Dermis blood vessel endothelial cell (primary cell): ENCODE measurements at places on chromosomes 13 and 19. TPM values are rescaled to one million over a fixed set of nuclear protein-coding genes. Genes with fewer than 3 reads are reported as not detected.

TNNT1 gene
- 0.60 and 1.7 TPM in 2 replicates for total RNA-seq

MISP3 gene
- total RNA-seq = under 0.01 and 0.19 TPM in 2 replicates

TMPRSS9 gene
- under 0.01 and 0.14 TPM in 2 replicates for total RNA-seq

- DNase-seq = no peak
Observed at GRCh38 chr19:31235806-31236205, 113.4 kb downstream of the TSHZ3 start.

DNA sequence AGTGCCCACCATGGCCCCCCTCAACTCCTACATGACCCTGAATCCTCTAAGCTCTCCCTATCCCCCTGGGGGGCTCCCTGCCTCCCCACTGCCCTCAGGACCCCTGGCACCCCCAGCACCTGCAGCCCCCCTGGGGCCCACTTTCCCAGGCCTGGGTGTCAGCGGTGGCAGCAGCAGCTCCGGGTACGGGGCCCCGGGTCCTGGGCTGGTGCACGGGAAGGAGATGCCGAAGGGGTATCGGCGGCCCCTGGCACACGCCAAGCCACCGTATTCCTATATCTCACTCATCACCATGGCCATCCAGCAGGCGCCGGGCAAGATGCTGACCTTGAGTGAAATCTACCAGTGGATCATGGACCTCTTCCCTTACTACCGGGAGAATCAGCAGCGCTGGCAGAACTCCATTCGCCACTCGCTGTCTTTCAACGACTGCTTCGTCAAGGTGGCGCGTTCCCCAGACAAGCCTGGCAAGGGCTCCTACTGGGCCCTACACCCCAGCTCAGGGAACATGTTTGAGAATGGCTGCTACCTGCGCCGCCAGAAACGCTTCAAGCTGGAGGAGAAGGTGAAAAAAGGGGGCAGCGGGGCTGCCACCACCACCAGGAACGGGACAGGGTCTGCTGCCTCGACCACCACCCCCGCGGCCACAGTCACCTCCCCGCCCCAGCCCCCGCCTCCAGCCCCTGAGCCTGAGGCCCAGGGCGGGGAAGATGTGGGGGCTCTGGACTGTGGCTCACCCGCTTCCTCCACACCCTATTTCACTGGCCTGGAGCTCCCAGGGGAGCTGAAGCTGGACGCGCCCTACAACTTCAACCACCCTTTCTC is 8.2 kb downstream of the FOXA3 start:
- no peak for DNase-seq

SH2D3A gene
- 6.0 and 6.3 TPM in 2 replicates for total RNA-seq

DNA sequence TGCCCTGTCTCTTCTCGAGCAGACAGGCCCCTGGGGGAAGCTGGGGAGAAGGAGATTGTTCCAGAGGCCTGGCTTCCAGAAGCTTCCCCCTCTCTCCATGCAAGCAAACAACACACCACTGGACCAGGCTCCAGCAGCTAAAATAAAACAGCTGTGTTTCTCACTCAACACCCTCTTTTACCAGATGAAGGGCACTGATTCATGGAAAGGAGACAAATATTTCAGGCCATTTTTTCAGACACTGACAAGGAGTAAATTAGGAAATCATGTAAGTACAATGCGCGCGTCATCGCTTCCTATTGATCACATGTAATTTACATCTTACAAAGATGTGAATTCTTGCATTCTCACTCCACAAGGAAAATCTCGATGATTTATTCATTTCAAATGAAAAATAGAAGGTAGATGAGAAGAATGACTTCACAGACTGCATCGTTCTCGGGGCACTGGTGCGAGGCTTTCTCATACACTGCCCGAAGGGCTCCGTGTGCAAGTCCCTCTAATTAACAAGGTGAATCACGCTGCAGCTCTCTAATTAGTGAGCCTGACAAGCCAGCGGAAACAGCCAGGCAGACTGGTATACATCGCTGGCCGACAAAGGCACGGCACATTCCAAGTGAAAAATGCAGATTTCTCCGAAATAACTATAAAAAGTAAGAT is 153.6 kb downstream of the KCTD15 start:
- no peak for DNase-seq

SULT2B1 gene
- total RNA-seq = 0.42 TPM in 1 of 2 replicates, not detected in the other

DNA sequence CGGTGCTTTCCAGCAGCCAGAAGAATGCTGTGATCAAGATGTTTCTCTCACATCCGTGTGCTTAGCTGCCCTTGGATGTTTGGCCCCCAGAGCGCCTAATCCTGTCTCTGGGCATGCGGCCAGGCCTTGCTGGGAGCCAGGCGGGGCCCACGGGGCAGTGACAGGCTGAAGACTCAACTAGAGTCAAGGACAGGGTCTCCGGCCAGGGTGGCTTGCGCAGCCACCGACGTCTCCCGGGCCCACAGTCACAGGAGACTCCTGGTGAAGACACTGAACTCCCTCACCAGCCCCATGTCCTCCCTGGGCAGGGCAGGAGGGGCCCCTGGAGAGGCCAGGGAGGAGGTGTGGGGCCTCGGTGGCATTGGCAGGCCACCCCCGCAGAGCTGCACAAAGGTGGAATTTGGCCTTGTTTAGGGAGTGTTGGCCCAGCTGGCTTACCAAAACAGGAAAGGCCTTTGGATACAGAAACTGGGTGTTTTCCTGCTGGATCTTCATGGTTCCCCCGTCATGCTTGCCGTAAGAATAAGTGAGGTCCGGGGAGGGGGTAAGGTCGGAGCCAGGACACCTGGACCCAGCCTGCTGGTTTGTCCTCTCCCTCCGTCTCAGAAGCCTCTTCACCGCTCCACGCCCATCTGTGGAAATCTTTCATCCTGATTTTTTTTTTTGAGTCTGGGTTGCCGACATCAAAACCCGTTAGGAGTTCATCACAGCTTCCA is 10.0 kb upstream of the NDUFS7 start:
- DNase-seq = peak; percentile 21

- DNase-seq = no peak
Observed at GRCh38 chr13:99983499-99984401, 2.2 kb downstream of the ZIC2 start.

DNA sequence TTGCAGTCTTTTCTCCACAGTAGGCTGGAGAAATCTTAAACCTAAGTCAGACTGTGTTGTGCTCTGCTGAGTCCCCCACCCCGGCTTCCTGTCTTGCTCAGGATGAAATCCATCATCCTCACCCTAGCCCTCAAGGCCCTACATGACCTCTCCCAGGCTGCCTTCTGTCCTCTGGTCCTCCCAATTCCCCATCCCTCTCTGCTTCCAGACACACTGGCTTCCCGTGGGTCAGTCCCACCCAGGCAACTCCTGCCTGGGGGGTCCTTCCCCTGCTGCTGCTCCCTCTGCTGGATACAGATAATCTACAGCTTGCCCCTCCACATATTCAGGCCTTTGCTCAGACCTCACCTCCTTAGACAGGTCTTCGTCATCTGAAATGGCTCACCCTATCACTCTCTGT is 18.4 kb upstream of the CBY2 start:
- DNase-seq = no peak

DNA sequence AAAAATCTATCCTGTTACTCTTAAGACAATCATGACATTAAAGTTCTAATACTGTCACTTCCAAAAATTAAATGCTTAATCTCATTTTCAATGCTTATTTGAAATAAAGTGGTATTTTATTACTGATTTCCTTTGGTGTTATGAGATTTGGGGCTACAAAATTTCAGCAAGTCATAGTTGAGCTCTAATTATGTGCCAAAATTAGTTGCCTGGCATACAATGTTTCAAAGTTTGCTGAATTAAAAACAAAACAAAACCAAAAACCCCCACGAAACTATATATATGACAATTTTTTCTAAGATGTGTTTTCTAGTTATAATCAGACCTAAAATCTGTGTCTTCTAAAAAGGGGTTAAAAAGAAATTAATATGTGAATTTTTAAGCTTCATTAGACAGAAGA is 62.2 kb downstream of the KCNRG start:
- DNase-seq = no peak

- DNase-seq = no peak
Observed at GRCh38 chr13:101917833-101918661, 465.6 kb downstream of the ITGBL1 start.

DNA sequence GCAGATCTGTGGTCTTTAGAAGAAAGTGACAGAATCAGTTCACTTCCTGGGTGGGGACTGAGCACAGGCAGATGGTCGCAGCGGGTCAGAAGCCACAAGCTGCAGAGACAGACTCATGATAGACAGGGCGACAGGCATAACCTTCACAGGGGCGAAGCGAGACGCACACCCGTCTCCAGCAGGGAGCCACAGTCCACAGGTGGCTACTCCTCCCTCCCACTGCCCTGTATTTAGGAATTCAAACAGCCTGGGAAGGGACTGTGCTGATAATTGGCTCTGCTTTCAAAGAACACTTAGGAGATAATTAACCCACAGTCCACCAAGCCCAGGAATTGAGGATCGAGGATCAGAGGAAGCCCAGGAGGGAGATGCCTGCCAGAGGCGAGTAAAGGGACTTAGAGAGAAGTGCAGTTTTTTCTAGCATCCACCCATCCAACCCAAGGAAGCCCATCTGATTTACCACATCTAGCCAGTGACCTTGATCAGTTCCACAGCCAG is 23.2 kb downstream of the RFX2 start:
- DNase-seq = no peak

DNA sequence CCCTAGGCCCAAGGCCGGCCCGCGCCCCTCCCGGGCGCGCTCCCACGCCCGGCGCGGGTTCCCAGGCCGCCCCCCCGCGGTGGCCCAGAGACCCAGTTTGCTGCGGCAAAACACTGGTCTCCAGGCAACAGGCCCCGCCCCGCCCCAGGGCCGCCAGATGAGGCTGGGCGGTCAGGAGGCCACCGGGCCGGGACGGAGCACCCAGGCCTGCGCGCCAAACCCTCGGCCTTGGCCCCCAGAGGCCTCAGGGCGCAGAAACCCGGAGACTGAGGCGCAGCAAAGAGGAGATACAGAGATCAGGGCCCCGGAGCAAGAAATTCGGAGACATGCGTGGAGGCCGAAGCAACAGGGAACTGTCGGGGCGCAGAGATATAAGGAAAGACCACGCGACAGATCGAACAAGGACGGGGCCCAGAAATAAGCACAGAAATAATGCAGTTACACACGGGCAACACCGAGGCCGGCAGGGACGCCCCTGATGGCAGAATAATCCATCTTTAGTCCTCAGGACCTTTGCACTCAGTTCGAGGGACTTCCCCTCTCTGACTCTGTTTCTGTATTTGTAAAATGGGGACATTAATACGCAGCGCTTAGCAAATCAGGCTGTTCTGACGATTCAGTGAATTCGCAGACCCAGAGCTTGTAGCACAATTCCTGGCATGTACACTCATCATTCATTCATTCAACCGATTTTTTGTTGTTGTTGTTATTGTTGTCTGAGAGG is 20.8 kb upstream of the ERCC1 start:
- DNase-seq = peak; percentile 92

DNA sequence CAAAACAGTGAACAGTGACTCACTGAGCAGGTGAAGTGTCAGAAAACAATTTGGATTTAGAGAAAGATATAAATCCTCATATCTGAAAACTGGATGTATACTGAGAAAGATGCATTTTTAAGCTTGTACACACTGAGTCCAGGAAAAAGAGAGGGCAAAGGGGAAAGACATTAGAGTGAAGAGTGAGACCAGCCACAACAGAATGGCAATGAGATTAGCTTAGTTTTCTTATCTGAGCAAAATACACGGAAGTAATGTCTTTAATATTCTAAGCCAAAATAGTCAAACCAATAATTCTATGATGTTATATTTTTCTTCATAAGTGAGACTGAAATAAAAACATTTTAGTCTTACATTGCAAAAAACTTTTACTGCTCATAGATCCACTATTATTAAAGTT is 236.0 kb downstream of the SLITRK5 start:
- no peak for DNase-seq

- no peak for DNase-seq
Observed at GRCh38 chr13:109123971-109124370, 494.6 kb downstream of the MYO16 start.

- no peak for DNase-seq
Observed at GRCh38 chr19:33933931-33934330, 137.3 kb downstream of the KCTD15 start.

DNA sequence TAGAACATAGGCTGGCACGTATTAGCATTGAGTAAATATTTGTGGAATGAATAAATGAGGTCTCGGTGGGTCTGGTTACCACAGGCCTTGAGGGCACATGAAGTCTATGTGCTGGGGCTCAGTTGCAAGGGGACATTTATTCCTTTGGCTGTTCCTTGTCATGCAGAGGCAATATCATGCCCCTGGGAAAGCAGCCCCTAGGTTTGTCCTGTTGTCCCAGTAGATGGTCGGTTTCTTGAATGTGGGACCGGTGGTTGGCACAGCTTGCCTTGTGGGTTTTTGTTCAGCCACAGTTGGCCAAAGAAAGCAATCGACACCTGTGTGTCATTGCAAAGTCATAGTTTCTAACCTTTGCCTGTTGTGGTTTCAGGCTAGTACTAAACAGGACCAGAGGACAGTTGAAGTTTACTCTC is 24.7 kb upstream of the GPR183 start:
- no peak for DNase-seq

- no peak for DNase-seq
Observed at GRCh38 chr19:16017138-16017490, 59.2 kb upstream of the TPM4 start.

GRCh38 chr19:47227352-47228167 is 3.4 kb downstream of the BBC3 start:
- peak; percentile 91 for DNase-seq

GRCh38 chr19:9061879-9062278 is 25.0 kb upstream of the OR1M1 start:
- DNase-seq = no peak

DNA sequence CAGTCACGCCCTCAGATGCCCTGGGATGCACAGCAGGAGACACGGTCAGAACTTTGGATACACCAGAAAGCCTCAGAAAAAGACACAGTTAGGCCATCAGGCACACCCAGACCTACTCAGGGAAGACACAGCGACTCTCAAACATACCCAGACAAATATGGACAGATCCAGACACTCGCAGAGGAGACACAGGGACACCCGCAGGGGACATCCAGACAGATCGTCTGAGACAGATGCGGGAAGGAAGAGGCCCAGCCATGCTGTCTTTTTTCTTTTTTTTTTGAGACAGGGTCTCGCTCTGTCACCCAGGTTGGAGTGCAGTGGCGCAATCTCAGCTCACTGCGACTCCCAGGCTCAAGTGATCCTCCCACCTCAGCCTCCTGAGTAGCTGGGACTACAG is 4.8 kb downstream of the DPF1 start:
- DNase-seq = no peak

CNFN gene
- total RNA-seq = not detected in 2 replicates

C1QTNF9B gene
- not detected in 2 replicates for total RNA-seq
